Stimulated activated CD4-positive, alpha-beta T cell treated with anti-CD3 and anti-CD28 coated beads, Interleukin-1b, Interleukin-23, amount 100 ng/mL, for 1 hour (primary cell): ENCODE measurements at places on chromosomes 1 and 21.

- no peak for DNase-seq
Observed at GRCh38 chr1:82099170-82099569, 298.4 kb downstream of the ADGRL2 start.

DNA sequence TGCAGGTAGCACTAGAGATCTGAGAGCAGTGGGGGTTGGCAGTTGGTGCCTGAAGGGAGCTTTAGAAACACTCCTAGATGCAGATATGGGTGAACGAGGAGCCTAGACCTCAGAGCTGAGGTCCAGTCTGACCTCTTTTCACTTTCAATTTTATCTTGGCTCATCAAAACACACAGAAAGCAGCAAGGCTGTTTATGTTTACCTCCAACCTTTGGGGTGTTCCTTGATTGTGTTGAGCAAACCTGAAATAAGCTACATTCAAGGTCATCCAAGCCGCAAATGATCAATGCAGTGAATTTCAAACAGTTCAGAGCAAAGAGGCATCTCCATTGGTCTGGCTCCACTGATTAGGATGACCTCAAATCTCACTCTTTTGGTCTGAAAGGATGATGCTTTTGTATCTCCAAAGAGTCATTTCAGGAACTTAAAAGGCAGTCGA is 1.3 kb downstream of the LY9 start:
- DNase-seq, result no peak

- no peak for DNase-seq
Observed at GRCh38 chr21:33348706-33349105, 23.9 kb downstream of the IFNAR1 start.

DNA sequence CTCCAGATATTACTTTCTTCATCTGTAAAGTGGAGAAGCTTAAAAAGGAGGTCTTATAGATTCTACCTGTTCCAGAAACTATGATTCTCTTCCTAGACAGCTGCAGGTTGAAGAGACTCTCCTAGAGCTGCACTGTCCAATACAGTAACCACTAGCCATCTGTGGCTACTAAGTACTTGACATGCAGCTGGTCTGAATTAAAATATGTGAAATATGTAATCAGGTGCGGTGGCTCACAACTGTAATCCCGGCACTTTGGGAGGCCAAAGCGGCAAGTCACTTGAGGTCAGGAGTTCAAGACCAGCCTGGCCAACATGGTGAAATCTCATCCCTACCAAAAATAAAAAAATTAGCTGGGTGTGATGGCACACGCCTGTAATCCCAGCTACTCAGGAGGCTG is 15.8 kb downstream of the APP start:
- DNase-seq, result no peak

DNA sequence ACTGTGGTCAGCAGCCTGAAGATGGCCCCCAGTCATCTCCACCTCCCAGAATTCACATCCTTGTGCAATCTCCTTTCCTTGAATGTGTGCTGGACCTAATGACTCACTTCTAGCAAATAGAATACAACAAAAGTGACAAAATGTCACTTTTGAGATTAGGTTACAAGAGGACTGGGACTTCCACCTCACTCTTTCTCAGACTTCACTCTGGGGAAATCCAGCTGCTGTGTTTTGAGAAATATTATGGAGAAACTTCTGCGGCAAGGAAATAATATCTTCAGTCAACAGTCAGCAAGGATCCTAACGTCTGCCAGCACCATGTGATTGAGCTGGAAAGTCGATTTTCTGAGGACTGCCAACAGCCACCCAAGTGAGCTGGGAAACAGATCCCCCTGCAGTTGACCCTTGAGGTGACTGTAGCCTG is 70.5 kb upstream of the GADD45A start:
- no peak for DNase-seq

- no peak for DNase-seq
Observed at GRCh38 chr1:159469921-159470533, 30.5 kb downstream of the OR10J1 start.
